Hepatocyte (in vitro differentiated cells): ENCODE measurements at places on chromosomes 13 and 19. TPM values are rescaled to one million over a fixed set of nuclear protein-coding genes. Genes with fewer than 3 reads are reported as not detected.

ELSPBP1 gene
- total RNA-seq: 1.0 and 2.4 TPM in 2 replicates

KLK1 gene
- total RNA-seq: 2.7 and 3.9 TPM in 2 replicates

DNA sequence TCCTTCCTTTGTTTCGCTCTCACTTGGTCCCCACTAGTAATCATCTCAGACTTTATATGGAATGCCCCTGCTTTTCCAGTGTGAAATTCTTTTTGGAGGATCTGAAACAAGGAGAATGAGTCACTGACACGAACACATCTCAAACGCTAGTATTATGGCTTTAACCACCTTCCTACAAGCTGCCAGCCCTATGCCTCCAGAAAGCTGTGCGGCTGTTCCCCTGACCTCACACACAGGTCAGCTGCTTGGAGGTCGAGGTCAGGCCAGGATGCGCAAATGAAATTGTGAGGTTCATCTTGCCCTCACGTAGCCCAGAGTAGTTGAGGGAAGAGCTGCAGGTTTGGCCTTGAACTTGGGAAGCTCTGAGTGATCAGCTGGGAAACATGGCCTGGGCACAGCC, 449.8 kb downstream of the FGF9 start:
- DNase-seq: no peak

- DNase-seq: peak; percentile 88
These were observed 590 bp upstream of the LGI4 start for GRCh38 chr19:35135389-35135909.

DNA sequence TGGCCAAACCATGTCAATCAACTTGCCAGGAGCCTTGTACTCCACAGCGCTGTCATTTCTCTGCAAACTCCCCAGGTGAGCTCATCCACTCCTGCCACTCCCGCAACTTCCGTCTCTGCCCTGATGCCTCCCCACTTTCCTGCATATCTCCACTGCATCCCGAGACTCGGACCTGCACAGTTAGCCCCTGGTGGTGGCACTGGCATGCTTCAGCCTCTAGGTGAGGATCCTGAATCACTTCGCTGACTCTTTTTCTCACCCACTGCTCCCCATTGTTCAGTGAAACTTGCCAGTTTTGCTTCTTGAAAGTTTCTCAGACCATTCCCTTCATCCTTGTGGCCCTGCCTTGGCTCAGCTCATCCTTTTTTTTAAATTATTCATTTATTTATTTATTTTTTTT, 3.4 kb upstream of the CTU1 start:
- no peak for DNase-seq

- DNase-seq: peak; percentile 47
These were observed 18.3 kb downstream of the NWD1 start for GRCh38 chr19:16737911-16738310.

GRCh38 chr19:24033963-24034342, 53.0 kb upstream of the ZNF254 start:
- peak; percentile 73 for DNase-seq

DNA sequence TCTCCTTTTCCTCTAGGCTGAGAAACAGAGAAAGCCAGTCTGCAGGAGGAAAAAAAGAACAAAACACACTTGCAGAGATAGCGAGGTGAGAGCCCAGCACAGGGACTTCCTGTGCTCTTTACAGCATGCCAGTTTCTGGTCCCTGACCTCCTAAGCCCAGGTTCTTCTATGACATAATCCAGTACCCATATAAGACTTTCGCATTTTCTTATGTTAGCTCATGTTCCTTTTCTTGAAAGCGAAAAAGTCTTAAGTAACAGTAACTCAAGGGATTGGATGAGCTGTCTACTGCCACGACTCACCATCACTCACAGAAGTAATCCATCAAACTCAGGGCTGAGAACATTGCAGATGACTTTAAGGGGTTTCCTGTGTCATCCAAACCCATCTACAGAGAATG, 17.4 kb downstream of the CCDC70 start:
- DNase-seq: no peak

- DNase-seq: peak; percentile 54
These were observed 1.2 kb downstream of the MEDAG start for GRCh38 chr13:30907121-30907861.

- peak; percentile 34 for DNase-seq
These were observed 142.5 kb upstream of the ZNF536 start for GRCh38 chr19:30229525-30230174.

DNA sequence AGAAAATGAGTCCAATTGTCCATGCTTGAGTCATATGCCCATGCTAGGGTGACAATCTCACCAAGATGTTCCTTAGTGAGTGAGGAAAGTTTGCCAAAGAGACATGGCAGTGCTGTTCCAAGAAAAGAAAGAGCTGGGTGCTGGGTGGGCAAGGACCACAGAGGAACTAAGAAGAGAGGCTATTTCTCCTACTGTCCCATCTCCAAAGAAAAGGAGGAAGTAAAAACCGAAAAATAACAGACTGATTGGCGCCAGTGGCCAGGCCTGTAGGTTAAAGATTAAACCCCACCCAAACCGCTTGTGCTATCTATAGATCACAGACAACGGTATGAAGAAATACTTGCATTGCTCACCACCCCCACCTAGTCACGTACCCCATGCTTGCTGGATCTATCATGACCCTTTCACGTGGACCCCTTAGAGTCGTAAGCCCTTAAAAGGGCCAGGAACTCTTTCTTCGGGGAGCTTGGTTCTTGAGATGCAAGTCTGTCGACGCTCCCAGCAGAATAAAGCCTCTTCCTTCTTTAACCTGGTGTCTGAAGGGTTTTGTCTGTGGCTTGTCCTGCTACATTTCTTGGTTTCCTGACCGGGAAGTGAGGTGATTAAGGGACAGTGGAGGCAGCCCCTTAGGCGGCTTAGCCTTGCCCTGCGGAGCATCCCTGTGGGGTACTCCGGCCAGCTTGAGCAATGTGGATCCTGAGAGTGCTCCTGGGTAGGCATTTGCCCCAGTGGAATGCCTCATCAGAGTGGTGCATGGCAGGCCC, 606.5 kb downstream of the UQCRFS1 start:
- DNase-seq: no peak

DNA sequence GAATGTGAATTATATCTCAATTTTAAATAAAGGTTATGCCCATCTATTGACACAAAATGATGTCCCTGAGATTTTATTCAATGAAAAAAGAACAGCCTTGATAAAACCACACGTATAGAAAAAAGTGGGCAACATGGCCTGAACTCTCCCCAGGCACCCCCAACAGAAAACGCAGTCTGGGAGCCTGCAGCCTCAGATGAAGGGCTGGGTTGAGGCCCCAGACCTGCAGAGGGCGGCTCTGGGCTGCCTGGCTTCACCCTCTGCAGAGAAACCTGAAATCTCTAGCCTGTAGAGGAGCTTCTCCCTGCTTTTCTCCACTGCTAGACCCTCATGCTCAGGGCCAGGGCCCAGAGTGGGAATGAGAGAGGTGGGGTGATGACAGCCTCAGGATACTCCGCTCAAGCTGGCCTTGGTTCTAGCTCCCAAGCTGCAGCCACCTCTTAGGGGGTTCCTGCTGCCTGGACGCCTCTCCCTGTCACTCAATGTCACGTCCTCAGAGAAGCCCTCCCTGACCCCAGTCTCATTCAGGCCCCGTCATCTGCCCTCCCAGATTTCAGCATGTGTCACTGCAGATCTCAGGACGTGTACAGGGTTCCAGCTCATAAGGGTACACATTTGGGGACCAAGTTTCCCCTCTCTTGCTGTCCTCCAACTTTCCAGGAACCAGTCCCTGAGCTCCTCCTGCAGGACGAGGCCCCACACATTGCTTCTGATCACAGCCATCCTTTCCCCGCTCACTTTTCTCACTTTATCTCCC, 1.8 kb downstream of the MBD3 start:
- peak; percentile 59 for DNase-seq

GRCh38 chr13:46728777-46729176, 68.2 kb downstream of the ESD start:
- DNase-seq: no peak

SLC17A7 gene
- 0.13 TPM in 1 of 2 replicates, not detected in the other for total RNA-seq

DNA sequence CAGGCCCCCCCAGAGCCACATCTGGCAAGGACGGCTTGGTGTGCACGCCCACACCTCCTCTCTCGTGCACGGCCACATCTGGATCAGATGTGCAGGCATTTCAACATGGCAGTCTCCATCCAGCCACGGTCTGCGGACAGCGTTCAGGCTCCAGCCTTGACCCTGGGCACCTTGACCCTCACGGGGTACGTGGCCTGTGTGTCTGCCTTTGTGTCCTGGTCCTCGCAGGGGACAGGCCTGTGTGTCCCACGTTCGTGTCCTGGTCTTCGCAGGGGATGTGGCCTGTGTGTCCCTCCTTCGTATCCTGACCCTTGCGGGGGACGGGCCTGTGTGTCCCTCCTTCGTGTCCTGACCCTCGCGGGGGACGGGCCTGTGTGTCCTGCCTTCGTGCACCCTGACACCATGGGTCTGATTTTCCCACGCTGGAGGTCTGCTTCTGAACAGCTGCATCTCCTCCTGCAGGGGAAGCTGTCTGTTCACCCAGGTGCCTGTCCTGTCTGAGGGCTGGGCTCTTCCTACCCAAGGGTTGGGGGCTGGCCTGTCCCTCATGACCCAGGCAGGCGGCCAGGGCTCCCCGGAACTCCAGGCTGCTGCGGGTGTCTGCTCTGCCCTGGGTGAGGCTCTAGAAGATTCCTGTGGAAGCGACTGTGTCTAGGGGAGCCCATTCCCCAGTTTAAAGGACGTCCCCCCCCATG, 25.3 kb downstream of the RASA3 start:
- no peak for DNase-seq

CACNG7 gene
- total RNA-seq: 0.90 and 1.4 TPM in 2 replicates
